Myocyte (in vitro differentiated cells): ENCODE measurements at places on chromosomes 12 and 14. TPM values are rescaled to one million over a fixed set of nuclear protein-coding genes. Genes with fewer than 3 reads are reported as not detected.

GRCh38 chr12:22101749-22102243 is 55.8 kb downstream of the CMAS start:
- peak; percentile 98 for DNase-seq

DNA sequence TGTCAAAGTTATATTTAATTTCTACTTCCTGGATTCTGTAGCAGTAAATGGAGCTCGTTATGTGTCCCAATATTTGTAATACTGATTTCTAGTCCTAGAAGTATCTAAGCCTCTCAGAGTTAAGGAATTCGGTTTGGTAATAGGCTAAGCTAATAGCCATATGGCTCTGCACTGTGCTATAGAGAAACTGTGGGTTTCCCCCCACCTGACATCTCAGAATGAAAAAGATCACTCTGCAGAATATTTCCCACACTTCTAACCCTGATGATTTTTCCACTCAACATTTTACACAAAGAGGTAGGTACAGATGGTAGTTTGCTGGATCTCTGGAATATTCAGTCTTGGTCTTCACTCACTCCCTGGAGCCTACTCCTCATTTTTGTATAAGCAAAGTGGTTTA is 71.2 kb downstream of the BORCS5 start:
- DNase-seq: no peak

- no peak for DNase-seq
Measured at GRCh38 chr12:41467591-41468325, 279.6 kb downstream of the PDZRN4 start.

DNA sequence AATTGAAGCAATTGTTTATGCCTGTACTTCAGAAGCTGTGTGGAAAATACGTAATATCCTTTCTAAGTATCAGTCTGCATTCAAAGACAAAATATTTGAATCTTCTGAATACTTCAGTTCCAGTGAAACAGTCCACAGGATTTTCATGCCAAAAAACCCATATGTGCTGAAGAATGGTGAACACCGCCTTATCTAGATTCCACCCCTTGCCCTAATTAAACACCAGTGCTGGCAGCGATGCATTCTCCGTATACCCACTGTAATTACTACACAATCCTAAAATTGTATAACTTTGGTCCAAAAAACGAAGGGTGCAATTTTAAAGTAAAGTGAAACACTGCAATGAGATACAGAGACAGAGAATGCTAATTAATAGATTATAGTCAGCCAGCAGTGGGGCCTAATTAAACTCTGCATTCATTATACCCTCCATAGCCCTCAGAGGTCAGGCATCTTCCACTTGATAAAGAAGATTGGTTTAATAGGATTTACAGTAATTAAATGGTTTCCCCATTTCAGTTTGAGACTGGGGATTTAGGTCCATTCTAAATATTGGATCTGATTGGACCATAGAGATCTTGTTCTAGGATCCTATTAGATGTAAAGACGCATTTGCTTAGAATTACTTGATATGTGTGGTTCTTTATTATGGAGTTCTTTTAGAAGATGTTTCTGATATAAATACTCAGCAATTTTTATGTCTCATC is 43.9 kb downstream of the ERC1 start:
- no peak for DNase-seq

DNA sequence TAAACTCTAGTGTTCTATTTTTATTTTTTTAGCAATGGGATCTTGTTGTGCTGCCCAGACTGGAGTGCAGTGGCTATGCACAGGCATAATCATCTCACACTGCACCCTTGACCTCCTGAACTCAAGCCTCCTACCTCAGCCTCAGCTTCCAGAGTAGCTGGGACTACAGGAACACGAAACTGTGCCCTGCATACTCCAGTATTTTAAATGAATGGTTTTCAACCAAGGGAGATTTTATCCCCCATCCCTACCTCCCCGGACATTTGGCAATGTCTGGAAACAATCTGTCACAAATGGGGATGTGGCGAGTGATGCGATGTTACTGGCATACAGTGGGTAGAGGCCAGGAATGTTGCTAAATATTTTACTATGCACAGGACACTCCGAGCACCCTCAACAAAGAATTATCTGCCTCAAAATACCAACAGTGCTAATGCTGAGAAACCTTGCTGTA is 2.1 kb downstream of the CBX5 start:
- peak; percentile 77 for DNase-seq

- DNase-seq: peak; percentile 24
Measured at GRCh38 chr12:88870000-88870737, 289.9 kb upstream of the KITLG start.

The LBHD2 gene
- 0.94 and 2.7 TPM in 2 replicates for total RNA-seq

The CLEC1B gene
- not detected in 2 replicates for total RNA-seq

The CMKLR1 gene
- 10.6 and 15.3 TPM in 2 replicates for total RNA-seq

The CEBPE gene
- not detected in 2 replicates for total RNA-seq

The OVCH1 gene
- total RNA-seq: 0.10 and 0.64 TPM in 2 replicates
